ENCODE measurements at places on chromosomes 3 and 15. TPM values are rescaled to one million over a fixed set of nuclear protein-coding genes. Genes with fewer than 3 reads are reported as not detected.

GOLGA8O gene
- 1.2 TPM for total RNA-seq

GRCh38 chr3:76827701-76828226, 212.1 kb upstream of the ROBO2 start:
- DNase-seq, result no peak

DNA sequence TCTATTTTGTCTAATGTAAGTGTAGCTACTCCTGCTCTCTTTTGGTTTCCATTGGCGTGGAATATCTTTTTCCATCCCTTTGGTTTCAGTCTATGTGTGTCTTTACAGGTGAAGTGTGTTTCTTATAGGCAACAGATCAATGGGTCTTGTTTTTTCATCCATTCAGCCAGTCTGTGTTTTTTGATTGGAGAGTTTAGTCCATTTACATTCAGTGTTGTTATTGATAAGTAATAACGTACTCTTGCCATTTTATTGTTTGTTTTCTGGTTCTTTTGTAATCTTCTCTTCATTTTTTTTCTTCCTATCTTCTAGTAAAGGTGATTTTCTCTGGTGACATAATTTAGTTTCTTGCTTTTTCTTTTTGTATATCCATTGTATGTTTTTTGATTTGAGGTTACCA, 97.1 kb downstream of the GLDN start:
- no peak for DNase-seq

- no peak for DNase-seq
Measured at GRCh38 chr15:91936182-91936775, 82.8 kb downstream of the SLCO3A1 start.

- DNase-seq, result no peak
Measured at GRCh38 chr3:9314796-9315195, 48.1 kb upstream of the THUMPD3 start.

Measured in astrocyte (in vitro differentiated cells and primary cell).